ENCODE measurements at places on chromosomes 7 and 10. TPM values are rescaled to one million over a fixed set of nuclear protein-coding genes. Genes with fewer than 3 reads are reported as not detected.

DNA sequence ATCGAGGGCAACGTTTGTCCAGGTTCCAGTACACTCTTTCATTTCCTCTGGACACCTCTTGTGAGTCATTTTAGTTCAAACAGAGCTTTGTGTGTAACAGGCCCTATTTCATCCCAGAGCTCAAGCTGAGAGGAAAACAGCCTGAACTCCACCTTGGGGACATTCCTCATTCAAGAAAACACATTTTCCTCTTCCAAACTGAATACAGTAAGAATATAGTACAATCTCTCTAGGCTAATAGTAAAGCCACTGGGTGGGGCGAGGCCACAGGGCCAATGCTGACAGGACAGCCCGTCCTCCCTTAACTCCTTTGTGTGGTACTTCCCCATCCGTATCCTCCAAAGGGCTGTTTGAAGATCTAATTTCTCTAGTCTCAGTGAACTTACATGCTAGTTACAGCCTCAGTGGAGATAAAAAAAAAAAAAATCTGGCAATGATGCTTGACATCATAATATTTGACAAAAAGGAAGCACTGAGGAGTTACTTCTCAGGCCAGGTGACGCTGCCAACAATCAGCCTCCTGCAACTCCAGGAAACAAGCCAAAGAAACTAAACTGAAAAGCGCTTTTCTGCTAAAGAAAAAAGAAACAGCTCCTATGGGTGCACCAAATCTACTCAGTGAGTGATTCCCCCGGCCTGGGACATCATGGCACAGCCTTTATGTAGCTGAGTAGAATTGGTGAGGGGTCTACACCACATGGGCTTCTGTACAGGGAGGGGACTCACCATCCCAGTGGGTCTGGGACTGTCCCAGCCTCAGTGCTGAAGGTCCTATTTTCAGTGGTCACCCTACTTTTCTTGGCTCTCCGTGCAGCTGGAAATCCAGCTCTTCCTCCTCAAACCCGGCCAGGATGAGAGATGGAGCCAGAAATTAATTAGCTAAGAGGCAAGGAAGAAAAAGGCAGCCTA, 238.2 kb upstream of the NEBL start:
- peaks cover 2% of the 10 kb centered on the region for H3K4me1 ChIP-seq
- no peak overlapping the region for H3K4me3 ChIP-seq
- no peak overlapping the region for H3K27ac ChIP-seq
- no peaks in the 10 kb centered on the region for H3K36me3 ChIP-seq
- no peak for DNase-seq

- no peaks in the 10 kb centered on the region for H3K4me1 ChIP-seq
- H3K27ac ChIP-seq, result no peak overlapping the region
- H3K27me3 ChIP-seq, result no peaks in the 10 kb centered on the region
- H3K4me3 ChIP-seq, result no peak overlapping the region
Observed at GRCh38 chr7:31020652-31021051, 31.5 kb upstream of the ADCYAP1R1 start.

The EPO gene
- not detected for total RNA-seq

The HOXA5 gene
- total RNA-seq, result 38.0 TPM

DNA sequence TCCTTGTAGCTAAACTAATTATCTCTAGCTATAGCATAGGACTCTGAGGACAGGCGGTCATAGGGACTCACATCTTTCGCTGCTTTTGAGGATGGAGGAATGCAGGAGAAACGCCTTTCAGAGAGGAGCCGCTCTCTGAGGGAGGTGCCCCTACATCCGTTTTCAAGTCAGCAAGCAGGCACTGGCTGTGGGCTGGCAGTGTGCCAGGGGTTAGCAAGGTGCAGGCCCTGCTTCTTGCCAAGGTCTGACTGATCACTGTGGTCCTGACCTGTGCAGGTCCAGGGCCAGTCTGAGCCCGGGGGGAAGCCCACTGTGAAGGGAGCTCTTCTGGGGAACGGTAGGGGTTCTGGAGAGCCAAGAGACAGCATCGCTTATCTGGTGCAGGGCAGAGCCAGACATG, 89.4 kb downstream of the SH3PXD2A start:
- peaks cover 5% of the 10 kb centered on the region for H3K4me1 ChIP-seq
- H3K36me3 ChIP-seq, result no peaks in the 10 kb centered on the region
- H3K27me3 ChIP-seq, result no peaks in the 10 kb centered on the region
- DNase-seq, result no peak
- no peak overlapping the region for H3K27ac ChIP-seq

GRCh38 chr10:43458227-43458626, 21.3 kb downstream of the ZNF487 start:
- H3K27me3 ChIP-seq, result no peaks in the 10 kb centered on the region
- no peak overlapping the region for H3K4me3 ChIP-seq
- no peaks in the 10 kb centered on the region for H3K36me3 ChIP-seq
- H3K27ac ChIP-seq, result no peak overlapping the region
- no peak for DNase-seq

The TBX20 gene
- not detected for total RNA-seq

The IFIT1 gene
- total RNA-seq, result 16.9 TPM

DNA sequence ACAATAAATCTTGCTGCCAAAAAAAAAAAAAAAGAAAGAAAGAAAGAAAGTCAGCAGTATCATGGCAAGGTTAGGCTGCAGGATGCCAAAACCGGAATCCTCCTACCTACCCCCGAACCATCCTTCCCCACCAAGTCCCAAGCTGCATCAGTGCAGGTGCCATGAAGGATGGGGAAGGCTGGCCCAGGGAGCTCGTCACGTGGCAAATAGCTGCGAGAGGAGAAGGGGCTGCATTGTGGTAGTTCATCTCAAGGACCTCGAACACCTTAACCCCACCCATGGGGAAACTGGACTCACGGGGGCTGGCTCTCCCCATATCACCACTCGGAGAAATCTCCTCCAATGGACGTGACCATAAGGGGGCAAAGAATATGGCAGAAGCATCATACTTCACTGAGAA, 86.2 kb downstream of the TACC2 start:
- H3K36me3 ChIP-seq, result no peaks in the 10 kb centered on the region
- no peaks in the 10 kb centered on the region for H3K4me1 ChIP-seq
- H3K4me3 ChIP-seq, result no peak overlapping the region
- no peaks in the 10 kb centered on the region for H3K27me3 ChIP-seq

The MEPCE gene
- 47.2 TPM for total RNA-seq

DNA sequence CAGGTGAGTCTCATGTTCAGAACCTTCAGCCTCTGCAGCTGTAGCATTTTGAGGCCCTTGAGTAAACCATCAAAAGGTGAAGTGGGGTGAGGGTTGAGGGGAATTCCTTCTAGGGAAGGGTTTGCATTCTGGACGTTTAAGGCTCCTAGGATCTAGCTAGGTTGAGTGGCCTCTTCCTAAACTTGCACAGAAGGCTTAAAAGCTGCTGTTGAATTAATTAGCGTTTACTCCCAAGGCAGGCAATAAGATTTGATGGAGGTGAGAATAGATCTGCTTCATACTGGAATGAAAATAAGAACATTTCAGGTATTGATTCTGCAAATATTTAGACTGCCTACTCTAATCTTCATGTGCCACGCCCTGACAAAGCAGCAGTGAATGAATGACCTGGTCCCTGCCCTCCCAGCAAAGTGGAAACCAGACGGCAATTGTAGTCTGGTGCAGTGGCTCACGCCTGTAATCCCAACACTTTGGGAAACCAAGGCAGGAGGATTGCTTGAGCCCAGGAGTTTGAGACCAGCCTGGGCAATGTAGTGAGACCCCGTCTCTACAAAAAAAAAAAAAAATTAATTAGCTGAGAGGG, 11.4 kb upstream of the KPNA7 start:
- H3K4me3 ChIP-seq, result no peak overlapping the region
- H3K27ac ChIP-seq, result no peak overlapping the region
- H3K27me3 ChIP-seq, result no peaks in the 10 kb centered on the region

The GPR22 gene
- total RNA-seq, result not detected

The CCDC3 gene
- total RNA-seq, result 33.5 TPM
